ENCODE measurements at places on chromosomes 7 and 10.

GRCh38 chr10:122551450-122551849 lies 9.1 kb upstream of the DMBT1 start:
- no peak for DNase-seq

DNA sequence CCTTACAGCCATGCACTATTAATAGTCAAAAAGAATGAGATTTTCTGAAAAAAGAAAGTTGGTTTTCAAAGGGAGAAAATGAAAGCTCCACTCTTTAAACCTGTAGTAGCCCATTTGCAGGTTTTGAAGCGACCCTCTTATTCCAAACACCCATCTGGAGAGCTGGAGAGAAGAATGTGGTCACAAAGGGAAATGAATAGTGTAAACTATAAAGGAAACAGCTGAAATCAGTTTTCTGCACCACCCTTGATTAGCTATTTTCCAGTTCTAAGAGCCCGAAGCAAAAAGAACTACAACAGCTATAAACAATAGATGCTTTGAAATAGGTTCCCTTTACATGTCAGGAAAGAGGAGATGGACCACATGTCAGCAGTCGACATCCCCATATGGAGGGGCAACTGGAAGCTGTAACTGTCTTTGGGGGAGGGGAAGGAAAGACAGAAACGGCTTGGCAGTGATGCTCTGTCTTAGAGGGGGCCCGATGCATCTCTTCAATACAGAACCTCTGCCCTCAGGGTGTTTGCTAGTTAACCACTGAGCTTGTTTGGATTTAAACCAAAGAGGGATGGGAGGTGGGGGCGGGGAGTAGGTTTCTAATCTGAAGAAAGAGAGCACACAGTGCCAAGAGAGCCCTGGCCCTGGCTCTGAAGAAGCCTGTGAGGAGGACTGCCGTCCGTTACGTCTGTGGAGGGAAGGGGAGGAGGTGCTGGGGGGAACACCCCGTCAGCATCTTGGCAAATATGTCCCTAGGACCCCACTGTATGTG lies 55.3 kb downstream of the CPVL start:
- no peak for DNase-seq

DNA sequence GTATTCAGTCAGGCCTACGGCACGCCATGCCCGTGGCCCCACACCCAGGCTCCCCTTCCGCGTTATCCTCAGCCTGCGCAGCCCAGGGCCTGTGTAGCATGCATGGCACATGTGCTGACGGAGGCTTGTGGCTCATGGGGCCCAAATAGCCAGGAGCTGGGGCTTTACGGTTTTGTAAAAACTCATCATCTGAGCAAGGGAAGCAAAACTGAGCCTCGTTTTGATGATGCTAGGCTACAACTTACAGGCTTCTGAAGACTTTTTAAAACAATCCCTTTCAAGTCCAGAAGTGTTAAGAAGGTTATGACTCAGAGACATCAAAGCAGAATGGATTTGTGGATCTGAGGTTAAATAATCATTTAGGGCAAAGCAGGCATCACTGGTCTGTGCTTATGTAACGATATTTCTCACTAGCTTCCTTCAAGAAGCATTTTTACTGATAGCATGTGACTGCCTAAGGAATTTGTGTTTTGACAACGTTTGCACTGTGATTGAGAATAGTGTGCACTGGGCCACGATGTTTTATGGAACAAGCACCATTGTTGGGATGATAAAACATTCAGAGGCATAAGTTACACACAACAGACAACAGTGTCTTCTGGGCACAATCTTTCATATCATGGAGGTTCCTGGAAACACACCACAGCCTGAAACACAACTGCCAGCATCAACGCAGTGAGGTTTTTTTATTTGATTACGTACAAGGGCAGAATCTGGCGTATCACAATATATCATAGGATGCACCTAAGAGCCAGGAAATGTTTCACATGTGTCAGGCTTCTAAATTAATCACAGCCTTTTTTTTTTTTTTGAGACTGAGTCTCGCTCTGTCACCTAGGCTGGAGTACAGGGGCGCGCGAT lies 274.3 kb downstream of the CCDC3 start:
- no peak for DNase-seq

GRCh38 chr10:119283818-119284217 lies 76.4 kb downstream of the GRK5 start:
- no peak for DNase-seq

- DNase-seq = peak; percentile 9
Measured at GRCh38 chr10:80599424-80599847, 61.7 kb downstream of the SH2D4B start.

DNA sequence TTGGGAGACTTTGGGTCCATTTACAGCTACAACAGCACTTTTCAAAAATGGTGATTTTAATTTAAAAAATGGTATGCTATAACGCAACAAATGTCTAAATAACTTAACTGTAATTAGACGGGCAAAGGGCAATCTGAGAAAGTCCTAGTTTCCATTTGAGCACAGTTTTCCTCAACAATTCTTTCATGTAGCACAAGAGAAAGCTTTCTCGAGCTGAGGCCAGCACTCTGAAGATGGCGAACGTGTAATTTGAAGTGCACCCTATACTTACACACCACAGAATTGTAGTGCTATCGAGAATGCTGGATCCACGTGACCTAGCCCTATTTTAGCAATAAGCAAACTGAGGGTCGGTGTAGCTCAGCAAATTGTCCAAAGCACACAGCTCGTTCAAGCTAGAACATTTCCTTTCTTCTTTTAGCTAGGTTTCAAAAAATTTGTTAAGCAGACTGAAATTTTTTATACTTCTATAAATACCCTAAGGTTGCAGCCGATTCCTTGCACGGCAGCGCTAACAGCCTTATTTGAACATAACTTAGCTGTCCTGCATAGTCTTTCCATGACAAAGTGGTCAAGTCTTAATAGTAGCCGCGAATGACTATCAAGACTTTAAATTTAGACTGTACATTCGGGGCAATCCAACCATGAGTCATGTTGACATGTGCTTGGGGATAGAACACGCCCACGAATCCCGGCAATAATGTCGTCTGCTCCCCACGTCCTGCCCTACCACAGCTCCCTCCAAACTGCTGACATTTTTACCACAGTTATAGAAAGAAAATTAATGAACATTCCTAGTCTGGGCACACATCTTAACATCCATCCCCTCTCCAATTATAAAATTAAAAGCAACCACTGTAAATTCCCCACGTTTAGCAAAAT lies 10.0 kb downstream of the KLF6 start:
- no peak for DNase-seq

DNA sequence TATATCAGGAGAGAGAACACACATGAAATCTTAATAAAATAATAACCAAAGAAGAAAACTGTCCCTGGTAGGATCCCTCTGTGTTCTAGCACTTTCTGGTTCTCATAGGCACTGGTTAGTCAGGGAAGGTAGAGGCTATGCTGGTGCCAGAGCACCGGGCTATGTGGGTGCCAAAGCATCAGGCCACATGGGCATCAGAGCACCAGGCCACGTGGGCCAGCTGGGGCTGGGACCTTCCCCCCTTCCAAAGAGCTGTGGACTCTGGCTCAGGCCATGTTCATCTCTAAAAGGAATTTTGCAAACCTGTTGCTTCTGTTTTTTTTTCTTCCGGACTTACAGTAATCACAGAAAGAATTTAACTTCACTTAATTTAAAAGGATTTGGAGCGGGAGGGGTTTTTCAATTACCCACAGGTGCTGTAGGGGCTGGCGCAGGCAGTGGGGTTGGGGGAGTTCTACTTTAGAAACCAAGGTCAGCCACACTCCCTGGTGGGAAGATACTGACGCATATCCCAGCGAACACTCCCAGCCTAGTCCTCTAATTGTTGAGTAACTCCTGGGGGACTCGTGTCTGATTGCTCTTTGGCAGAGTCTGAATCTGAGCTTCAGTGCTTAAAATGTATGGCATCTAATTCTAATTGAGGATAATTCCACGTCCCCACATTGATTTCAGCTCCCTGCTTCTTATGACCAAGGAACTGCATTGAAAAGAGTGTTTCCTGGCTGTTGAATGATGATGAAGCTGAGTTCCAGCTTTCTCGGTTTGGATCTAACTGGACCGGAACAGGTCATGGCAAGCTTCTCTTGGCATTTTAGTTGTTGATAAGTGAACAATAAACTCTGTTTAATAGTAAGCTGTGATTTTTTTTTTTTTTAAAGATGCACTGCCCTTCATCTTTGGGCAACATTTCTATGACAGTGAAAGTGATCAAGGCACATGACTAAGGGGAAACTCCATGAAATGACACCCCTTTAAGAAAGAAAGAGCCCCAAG lies 110.7 kb upstream of the FZD8 start:
- DNase-seq = no peak

- DNase-seq = no peak
Measured at GRCh38 chr7:28815369-28815927, 142.7 kb downstream of the TRIL start.

Data from NCI-H187 (cell line).